Ovary (tissue), 10 donors: ENCODE measurements at places on chromosomes 3 and 15.

DNA sequence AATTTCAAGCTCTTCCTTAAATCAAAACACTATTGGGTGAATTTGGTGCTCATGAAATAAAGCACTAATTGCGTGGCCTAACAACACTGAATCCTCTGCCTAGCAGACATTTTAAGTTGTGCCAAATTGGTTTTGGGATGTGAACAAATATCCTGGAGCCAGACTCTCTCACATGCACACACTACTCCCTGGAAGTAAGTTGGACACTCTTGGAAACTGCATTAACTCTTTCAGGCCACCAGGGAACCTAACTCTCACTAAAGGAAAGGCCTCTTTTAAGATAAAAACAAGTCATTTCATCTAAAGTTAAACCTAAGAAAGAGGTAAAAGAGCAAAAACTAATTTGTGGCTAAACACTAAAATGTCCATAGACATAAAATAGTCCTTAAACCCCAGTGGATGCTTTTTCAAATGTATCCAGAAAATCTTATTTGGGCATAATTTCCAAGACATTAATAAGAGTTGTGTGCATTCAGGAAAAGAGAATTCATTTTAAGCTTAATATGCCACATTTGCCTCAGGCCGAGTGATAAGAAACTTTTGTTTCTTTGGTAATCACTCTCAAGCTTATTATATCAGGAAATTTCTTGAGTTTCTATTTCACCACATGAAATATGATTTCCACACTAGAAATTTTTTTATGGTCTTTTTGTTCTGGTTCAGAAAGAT is 61.8 kb downstream of the ZBTB20 start:
- no peak for DNase-seq

GRCh38 chr15:101651554-101652097 is 555 bp downstream of the TM2D3 start:
- no peak for DNase-seq

DNA sequence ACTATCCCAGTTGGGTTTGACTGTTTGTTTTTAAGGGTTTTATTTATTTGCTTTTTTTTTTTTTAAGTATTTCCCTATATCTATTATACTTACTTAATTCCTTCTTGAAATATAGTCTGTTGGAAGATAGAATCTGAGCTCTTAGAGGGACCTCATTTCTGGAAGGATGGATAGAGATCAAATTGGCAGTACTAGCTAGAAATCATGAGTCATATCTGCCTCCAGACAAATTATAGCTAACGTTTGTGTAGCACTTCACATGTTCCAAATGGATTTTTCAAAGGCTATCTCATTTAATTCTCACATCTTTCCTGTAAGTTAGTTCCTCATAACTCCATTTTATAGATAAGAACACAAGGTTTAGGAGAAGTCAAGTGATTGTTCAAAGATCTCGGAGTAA is 384.7 kb downstream of the ZIC1 start:
- no peak for DNase-seq

GRCh38 chr3:115275896-115276295 is 128.8 kb upstream of the ZBTB20 start:
- DNase-seq, result no peak

GRCh38 chr15:83602021-83602420 is 51.9 kb upstream of the ADAMTSL3 start:
- DNase-seq, result no peak

- no peak for DNase-seq
Observed at GRCh38 chr15:64720188-64720587, 55.2 kb downstream of the RBPMS2 start.

GRCh38 chr3:440826-441225 is 244.3 kb downstream of the CHL1 start:
- DNase-seq, result no peak

- no peak for DNase-seq
Observed at GRCh38 chr15:57589281-57589680, 2.4 kb upstream of the MYZAP start.

GRCh38 chr3:12356996-12357395 is 68.1 kb downstream of the PPARG start:
- DNase-seq, result no peak

GRCh38 chr3:37248164-37248563 is 73.8 kb upstream of the LRRFIP2 start:
- DNase-seq, result no peak

DNA sequence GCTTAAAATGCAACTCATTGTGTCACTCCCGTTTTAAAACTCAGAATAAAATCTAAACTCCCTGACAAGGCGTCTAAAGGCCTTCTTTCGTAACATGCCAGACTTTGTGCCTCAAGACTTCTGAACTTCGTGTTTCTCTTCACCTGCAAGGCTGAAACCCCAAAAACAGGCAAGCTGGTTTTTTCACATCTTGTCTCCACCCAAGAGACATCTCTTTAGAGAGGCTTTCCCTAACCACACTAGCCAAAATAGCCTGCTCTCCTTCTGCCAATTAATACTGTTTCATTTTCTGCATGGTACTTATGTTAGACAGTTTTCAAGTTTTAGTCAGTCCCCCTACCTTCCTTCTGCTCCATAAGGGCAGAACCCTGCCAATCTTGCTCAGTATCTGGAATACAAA is 41.6 kb downstream of the RAF1 start:
- DNase-seq, result no peak

DNA sequence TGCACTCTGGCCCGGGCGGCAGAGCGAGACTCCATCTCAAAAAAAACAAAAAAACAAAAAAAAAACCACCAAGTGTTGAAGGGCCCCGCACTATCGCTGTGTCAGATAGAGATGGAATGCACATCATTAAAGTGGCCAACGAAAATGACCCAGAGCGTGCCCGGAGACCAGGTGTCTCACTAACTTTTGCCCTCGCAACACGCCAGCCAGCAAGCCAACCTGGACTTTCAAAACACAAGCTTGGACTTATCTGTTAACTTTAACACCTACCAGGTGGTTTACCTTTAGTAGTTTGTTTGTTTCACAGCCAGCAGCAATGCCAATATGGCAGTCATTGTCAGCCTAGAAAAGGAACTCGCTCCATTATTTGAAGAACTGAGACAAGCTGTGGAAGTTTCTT is 28.6 kb downstream of the FAM174B start:
- no peak for DNase-seq

GRCh38 chr3:72906154-72906553 is 18.3 kb downstream of the GXYLT2 start:
- DNase-seq, result no peak

DNA sequence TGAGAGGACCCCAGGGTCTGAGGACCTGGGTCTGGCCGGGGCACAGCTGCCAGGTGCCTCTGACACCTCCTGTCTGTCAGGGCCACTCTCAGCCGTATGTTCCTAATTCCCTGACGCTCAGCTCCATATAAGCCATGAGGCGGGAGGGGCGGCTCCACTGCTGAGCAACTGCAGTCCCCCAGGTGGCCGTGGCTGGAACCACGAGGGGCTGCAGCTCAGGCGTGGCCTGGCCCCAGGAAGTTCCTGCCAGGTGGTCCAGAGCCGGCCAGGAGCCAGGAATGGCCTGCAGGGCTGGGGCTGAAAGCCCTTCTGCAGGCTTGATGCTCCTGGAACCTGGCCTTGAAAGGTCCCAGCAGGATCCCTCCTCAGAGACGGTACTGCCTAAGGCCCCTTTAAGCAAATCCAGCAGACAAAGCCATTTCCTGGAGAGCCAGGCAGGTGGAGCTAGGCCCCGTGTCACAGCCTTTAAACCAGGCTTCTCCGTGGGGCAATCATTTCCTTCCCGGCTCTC is 118.0 kb downstream of the CHSY1 start:
- DNase-seq, result no peak

DNA sequence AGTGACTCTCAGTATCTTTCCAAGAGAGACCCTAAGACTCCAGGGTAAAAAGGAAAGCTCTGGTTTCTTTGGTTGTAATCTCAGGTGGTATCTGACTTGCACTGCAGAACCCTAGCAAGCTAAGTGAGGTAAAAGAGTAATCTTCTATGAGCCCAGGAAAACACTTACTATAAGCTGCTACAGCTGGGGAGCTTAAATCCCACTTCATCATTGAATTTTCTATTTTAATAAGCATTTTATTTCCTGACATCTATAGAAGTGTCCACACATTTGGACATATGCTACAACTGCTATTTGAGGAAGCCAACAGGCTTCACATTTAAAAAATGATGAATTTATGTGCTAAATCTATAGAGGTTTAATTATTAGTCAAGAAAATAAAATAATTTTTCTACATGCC is 73.1 kb upstream of the GUCA1C start:
- DNase-seq, result no peak

DNA sequence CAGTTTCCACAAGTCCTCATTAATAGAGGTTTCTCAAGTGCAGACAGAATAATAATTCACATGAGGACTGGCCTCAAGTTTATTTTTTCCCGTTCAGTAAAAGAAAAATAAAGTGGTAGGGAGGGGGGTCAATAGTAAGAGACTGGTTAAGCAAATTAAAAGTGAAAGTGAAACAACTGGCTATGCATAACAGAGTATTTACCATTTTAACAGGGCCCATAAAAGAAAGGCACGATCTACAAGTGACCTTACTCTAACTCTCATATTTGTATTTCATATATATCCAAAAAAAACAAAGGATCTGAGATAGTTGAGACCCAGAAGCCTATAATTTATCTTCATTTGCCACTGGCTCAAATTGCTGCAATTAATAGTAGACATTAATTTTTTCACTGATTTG is 686.3 kb downstream of the NTRK3 start:
- DNase-seq, result no peak

- DNase-seq, result no peak
Observed at GRCh38 chr3:147426931-147427330, 17.8 kb downstream of the ZIC1 start.

DNA sequence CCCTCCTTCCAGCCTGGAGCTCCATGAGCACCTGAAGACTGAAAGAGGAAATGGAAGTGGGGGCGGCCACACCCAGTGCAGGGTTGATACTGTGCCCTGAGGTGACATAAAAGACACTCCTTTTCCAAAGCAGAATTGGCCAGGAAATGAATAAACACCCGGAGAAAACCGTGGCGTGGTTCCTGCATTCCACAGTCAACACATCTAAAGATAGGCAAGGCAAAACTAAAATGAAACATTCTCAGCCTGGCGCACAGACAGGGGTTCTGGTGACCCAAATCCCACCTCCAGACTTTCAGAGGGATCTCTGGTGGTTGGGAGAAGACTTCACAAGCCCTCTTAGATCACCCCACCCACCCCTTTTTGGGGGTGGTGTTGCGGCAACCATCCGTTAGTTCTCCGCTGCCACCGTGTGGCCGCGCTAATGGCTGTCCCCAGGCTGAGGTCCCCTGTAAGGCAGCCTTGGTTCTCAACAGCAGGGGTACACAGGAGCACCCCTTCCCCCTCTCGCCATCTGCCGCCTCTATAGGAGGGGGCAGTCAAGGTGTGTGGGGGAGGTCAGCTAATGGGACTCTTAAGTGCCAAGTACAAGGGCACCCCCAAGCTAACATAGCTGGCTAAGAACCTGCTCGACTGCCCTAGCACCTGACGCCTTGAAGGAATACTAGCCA is 2.5 kb upstream of the MST1R start:
- DNase-seq, result peak; percentile 44

DNA sequence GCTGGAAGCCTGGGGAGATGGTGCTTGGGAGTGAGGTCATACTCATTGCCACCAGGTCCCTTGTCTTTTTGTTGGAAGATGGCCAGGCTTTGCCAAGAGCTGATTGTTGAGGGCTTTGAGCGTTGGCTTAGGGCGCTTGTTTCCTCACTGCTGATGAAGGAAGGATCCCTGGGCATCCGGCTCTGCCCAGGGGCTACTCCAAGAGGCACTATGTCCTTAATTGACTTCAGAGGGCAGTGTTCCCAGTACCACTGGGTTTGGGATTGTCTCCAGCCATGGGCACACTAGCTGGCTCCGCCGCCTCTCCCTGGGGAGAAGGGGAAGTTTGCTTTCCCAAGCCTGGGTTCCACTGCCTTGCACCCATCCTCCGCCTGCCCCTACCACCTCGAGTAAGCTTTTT is 57.2 kb upstream of the RGMA start:
- DNase-seq, result no peak

GRCh38 chr3:31821118-31821517 is 159.9 kb downstream of the OSBPL10 start:
- DNase-seq, result no peak

DNA sequence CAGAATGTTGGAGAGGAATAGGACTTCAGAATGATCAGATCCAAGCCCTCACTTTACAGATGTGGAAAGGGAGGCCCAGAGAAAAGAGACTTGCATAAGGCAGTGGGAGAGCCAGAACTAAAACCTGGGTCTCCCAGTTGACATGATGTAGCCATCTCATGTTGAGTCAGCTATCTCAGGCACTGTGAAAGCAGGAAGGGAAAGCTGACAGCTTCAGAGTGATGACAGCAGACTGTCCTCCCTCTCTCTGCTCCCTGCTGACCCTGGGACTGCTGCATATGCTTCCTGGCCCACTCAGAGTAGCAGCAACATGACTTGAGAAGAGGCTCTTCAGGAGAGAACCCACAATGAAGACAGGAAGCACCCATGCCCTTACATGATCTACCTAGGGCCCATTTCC is 14.7 kb downstream of the FHIT start:
- no peak for DNase-seq

- DNase-seq, result no peak
Observed at GRCh38 chr3:79543218-79543982, 224.4 kb downstream of the ROBO1 start.

- no peak for DNase-seq
Observed at GRCh38 chr3:18847583-18848197, 300.6 kb upstream of the KCNH8 start.
